ENCODE measurements at places on chromosomes 5 and 9.

- no peaks in the 10 kb centered on the region for H3K27me3 ChIP-seq
- DNase-seq = no peak
- H3K4me1 ChIP-seq = no peaks in the 10 kb centered on the region
- H3K27ac ChIP-seq = no peak overlapping the region
- no peak overlapping the region for H3K4me3 ChIP-seq
These were observed 1034.0 kb upstream of the PTPRD start for GRCh38 chr9:11646831-11647230.

- H3K27ac ChIP-seq = no peak overlapping the region
- H3K27me3 ChIP-seq = no peaks in the 10 kb centered on the region
- H3K4me1 ChIP-seq = no peaks in the 10 kb centered on the region
These were observed 38.6 kb downstream of the HTR4 start for GRCh38 chr5:148615644-148616275.

DNA sequence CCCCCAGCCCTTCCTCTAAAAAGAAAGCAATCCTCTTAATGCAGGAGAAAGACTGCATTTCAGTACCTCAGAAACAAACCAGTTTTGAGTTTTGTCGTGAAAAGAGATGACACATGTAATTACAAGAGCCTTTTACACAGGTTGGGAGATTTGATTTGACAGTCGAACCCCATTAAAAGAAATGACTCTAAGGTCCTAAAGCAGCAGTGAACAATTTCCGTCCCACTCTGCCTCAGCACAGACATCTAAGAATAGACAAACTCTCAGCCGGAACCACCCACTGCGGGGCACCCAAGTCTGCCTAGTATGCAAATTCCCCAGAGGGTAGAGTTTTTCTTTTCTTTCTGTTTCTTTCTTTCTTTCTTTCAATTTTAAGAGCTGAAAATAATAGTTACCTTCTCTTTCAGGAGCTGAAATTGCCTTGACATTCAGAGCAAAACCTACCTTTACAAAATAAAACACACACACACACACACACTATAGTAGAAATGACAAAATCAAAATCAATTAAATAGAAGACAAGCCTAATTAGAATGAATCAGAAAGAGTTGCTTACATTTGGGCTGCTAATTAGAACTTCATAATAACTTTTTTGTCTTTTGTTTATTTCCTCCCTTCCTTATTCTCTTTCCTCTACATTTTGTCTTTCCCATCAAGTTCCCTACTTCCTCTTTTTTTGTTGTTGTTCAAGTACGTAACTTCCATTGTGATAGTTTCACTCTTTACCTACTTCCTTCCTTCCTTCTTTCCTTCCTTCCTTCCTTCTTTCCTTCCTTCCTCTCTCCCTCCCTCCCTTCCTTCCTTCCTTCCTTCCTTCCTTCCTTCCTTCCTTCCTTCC lies 65.1 kb downstream of the BASP1 start:
- no peaks in the 10 kb centered on the region for H3K27me3 ChIP-seq
- no peak overlapping the region for H3K4me3 ChIP-seq
- H3K4me1 ChIP-seq = no peaks in the 10 kb centered on the region
- no peaks in the 10 kb centered on the region for H3K36me3 ChIP-seq
- no peak for DNase-seq

GRCh38 chr5:112614285-112614684 lies 123.4 kb upstream of the APC start:
- H3K36me3 ChIP-seq = no peaks in the 10 kb centered on the region
- no peaks in the 10 kb centered on the region for H3K4me1 ChIP-seq
- no peaks in the 10 kb centered on the region for H3K27me3 ChIP-seq
- H3K27ac ChIP-seq = no peak overlapping the region
- DNase-seq = no peak

DNA sequence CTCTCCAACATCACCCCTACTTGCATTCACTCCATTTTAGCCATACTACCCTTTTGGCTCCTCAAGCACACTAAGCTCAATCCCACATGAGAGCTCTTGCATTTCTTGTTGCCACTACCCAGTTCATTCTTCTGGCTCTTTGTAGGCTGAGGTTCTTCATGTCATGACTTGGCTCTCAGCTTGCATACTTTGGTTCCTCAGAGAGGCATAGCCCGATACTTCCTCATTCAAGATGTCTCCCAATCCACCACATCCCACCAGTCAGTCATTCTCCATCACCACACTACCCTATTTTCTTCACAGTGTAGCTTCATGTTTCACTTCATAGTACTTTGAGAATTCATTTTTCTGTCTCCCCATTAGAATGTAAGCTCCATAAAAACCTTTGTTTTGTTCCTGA lies 116.7 kb downstream of the NR6A1 start:
- H3K4me1 ChIP-seq = peaks cover 4% of the 10 kb centered on the region
- DNase-seq = no peak
- no peak overlapping the region for H3K4me3 ChIP-seq
- no peaks in the 10 kb centered on the region for H3K27me3 ChIP-seq
- no peak overlapping the region for H3K27ac ChIP-seq

All from upper lobe of left lung (tissue), 6 donors.